CD4-positive, alpha-beta T cell treated with Interleukin-10 for 1 hour (primary cell): ENCODE measurements at places on chromosomes 13 and 19.

DNA sequence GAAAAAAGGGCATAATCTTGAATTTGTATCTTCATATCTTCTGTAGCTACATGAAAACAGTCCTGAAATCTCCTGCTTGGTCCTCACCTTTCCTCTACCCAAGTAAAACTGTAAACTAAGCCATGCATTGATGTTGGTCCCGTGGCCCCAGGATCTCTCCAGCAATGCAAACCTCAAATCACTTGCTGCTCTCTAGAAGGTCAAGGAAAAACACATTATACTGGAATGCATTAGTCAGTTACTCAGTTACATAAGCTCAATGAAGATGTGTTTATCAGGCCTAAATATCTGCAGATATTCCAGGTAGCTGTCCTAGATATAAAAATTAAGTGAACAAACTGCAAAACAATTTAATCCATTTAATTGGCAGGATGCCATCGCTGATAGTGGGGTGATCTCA lies 261.8 kb downstream of the ABCC4 start:
- no peak for DNase-seq

GRCh38 chr13:25001476-25002206 lies 94.3 kb upstream of the PABPC3 start:
- DNase-seq = no peak

GRCh38 chr13:46687810-46688209 lies 109.2 kb downstream of the ESD start:
- no peak for DNase-seq

GRCh38 chr19:50607874-50608785 lies 31.6 kb downstream of the SYT3 start:
- DNase-seq = peak; percentile 75

- DNase-seq = no peak
Measured at GRCh38 chr19:478236-478903, 17.5 kb upstream of the SHC2 start.

GRCh38 chr13:50074843-50075242 lies 59.6 kb downstream of the KCNRG start:
- DNase-seq = no peak

- DNase-seq = no peak
Measured at GRCh38 chr13:93328943-93329342, 102.3 kb downstream of the GPC6 start.

DNA sequence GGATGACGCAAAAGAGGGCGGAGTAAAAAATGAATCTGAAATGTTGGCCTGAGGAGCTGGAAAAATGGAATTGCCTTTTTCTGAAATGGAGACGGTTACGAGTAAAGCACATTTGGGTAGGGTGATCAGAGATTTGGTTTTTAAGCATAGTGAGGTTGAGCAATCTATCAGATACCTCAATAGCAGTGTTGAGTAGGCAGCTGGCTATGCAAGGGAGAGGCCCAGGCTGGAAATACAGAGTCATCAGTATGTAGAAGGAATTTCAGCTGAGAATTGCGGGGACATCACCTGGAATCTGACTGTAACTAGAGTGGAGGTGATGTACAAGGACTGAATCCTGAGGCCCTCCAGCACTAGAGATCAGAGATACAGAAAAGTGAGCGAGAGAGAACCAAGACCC lies 224.8 kb downstream of the LMO7 start:
- no peak for DNase-seq

DNA sequence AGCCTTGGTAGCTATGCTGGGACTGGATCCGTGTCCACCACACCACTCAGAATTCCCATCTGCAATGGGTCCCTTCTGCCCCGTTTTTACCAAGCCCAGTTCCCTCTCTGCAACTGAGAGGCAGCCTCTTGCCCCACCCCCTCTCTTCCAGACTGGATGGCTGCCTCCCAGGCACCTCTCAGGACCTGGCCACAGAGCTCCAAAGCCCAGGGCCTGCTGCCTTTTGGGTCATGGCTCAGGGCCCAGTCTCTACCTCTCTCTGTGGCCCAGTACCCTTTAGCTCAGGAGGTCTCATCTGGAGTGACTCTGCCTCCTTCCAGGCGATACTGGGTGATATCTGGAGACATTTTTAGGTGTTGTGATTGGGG lies 10.3 kb upstream of the ZBTB7A start:
- no peak for DNase-seq

DNA sequence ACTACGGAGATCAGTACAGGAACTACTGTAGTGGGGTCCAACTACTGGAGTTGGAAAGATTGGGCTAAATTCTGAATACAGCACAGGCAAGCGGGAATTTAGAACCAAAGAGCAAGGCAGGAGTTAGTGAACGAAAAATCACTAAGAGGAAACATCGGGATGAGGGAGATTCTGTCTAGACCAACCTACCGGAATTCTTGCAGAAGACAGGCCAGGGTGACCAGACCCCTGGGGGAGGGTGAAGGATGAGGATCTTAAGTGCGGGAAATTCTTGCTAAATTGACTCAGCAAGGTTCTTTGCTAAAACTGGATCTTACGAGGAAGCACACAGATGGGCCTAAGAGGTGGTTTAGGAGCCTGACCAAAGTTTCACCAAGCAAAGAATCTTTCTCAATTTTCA lies 13.2 kb upstream of the PSPC1 start:
- DNase-seq = no peak

- DNase-seq = peak; percentile 11
Measured at GRCh38 chr13:41312176-41312500, 1.1 kb downstream of the NAA16 start.

DNA sequence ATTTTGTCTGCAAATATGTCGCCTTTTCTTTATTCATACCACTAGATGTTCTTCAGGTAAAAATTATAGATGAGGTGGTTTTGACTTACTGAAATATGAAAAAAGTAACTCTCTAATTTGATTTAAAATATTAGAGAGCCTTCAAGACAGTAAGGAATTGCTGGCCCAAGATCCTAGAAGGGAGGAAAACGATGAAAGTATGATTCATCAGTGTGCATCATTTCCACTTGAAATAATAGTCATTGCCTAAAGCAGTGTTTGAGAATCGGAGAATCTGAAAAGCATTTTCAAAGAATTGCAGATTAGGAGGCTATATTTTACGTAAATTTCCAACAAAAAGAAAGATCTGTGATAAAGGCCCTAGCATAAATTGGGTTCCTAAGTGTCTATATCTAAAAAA lies 1707.9 kb upstream of the PRR20A start:
- no peak for DNase-seq

GRCh38 chr19:28549680-28550277 lies 663.2 kb downstream of the UQCRFS1 start:
- no peak for DNase-seq

GRCh38 chr13:26946684-26947343 lies 186.2 kb upstream of the GPR12 start:
- DNase-seq = peak; percentile 13

GRCh38 chr19:8167985-8168384 lies 18.6 kb upstream of the FBN3 start:
- DNase-seq = no peak

GRCh38 chr13:92843549-92843948 lies 383.1 kb upstream of the GPC6 start:
- DNase-seq = no peak

DNA sequence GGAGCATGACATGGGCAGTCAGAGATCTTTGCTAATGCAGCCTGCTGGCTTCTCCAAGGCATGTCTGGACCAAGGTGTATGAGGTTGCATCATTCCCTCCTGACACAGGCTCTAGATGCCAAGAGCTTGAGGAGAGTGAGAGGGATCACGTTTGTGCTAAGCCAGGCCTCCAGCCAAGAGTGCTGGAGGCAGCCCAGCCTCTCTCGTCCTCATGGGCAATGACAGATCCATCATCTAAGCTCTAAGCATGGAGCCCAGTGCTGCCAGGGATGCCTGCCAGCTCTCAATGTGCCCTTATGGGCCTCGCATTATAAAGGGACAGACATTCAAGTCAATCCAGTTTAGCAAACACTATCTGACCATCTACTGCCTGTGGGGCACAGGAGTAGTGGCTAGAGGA lies 136.3 kb upstream of the VSTM2B start:
- no peak for DNase-seq
